NCI-H748 treated with DMSO at 0.1 percent for 48 hours (cell line): ENCODE measurements at places on chromosomes 7 and 10.

DNA sequence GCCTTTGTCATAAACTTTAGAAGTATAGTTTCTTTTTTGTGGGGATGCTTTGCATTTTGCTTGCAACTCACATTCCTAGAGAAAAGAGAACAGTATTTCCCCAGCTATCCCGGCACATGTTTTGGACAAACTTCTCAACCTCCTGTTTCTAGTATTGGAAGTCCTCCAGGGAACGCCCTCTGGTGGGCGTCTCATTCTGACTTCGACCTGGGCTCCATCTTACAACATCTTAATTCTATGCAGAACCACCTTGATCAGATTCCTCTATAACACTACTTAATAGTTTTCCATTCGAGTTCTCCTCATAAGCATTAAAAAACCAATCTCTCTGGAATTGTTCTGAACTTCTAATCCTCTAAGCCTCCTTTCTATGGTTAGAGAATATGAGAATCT is 139.5 kb upstream of the FZD8 start:
- no peak for DNase-seq

GRCh38 chr7:33645104-33645503 is 260.2 kb upstream of the BMPER start:
- no peak for DNase-seq

DNA sequence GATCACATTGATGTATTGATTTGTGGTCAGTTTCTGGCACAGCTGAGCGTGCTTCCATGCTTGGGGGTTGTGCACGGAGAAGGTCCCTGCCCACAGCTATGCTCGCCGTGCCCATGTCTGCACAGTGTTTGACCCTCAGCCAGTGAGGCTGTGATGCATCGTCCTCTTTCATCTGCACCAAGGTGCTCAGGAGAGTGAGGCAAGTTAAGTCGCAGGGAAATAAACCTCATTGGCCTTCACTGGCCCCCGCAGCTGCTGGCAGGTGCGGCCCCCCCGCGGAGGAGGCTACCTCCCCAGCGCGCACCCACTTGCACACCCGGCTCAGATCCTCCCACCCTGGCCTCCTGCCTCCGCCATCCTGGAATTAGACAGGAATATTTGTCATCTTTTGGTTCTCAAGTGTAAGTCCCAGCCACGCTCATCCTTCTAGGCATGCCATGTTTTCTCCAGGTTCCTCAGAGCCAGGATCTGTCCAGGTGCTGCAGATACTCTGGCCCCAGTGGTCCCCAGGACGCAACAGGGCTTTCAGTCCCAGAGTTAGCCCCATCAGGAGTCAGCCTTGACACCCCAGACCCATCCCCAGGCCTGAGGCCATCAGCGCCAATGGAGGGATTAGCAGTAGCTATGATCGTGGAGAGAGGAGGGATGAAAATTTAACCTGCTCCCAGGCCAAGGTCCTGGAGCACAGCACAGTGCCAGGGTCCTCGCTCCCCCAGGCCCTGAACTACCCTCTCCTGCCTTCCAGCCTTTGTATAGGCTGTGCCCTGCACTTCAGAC is 93.7 kb downstream of the OAT start:
- DNase-seq = no peak

DNA sequence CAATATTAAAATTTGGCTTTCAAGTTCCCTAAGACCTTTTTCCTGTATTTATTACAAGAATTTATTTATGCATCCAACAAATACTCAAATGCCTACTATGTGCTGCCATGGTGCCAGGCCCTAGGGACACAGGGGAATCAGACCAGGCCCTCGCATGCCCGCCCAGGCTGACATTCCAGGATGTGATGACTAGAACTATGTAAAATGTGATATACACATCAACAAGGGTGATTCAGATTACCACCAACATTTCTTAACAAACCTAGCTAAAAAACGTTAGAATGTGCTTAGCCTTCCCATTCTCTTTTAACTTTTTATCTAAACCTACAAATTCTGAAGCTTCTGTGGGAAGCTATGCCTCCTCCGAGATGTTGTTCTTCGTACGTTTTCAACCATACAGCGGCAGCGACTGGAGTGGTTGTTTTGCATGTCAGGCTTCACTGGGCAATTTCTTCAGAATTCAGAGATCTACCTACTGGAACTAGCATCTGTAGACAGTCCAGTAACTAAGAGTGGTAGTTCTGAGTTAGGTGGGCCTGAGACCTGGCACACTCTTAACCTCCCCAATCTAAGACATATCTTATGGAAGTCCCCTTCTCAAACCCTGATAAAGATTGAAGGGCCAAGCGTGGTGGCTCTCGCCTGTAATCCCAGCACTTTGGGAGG is 22.1 kb downstream of the GNA12 start:
- no peak for DNase-seq

- DNase-seq = no peak
Measured at GRCh38 chr7:151777495-151777880, 99.4 kb downstream of the PRKAG2 start.

DNA sequence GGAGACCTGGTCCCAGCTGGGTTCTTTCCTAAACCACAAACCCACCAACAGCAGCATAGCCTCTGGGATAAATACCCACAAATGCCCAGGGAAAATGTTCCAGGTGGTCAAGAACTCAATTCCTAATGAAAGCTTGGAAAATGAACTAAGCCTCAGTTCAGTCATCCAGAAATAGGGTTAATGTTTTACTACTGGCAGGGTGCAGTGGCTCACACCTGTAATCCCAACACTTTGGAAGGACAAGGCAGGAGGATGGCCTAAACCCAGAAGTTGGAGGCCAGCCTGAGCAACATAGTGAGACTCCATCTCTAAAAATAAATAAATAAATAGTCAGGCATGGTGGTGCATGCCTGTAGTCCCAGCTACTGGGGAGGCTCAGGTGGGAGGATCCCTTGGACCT is 82.2 kb downstream of the SVOPL start:
- DNase-seq = no peak

DNA sequence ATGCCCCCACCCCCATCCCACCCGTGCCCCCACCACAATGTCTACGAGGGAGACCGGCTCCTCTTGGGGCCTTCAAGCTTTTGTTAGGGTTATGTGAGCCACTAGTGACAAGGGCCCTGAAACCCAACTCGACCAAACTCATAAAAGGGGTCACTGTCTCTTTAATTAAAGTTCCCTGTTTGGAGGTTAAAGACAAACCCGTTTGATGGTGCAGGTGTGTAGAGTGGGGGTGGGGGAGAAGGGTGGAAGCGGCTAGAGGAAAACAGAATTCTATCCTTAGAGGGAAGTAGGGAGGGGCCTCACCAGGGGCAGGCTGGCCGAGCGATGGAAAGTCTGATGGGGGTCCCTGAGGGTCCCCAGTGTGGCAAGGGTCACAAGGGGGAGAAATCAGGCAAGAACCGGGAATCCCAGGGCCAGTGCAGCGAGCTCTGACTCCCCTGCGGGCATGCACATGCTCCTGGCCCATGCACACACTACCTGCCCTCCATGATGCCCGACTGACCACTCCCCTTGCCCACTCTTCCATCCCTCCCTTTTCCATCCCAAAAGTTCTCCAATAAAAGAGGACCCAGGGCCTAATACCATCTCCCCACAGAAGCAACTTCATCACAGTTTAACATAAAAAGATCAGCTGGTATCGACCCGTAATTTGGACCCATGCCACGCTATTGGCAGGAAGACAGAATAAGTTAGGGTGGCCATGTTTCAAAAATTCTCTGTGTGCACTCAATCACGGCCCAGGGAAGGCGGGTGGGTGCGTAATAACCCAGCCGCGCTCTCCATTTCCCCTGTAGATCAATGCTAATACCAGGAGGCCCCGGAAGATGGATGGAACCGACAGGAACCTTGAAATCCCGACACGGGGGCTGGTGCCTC is 35.9 kb upstream of the SLF2 start:
- no peak for DNase-seq

DNA sequence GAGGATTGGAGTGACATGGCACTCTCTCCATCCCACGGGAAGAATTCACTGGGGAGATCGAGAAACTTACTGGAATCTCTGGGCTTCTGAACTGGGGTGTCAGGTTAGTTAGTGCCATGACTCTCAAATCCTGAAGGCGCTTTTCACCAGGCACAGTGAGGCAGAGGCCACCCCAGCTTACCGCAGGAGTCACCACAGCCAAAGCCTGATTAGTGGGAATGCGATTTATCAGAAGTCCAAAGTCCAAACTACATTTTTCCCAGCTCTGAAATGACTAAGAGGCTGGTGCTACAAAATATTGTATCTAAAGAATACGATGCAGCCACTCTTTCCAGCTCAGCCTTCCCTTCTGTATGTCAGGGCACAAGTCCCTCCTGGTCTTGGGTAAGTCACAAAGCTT is 334.8 kb upstream of the SHH start:
- DNase-seq = no peak

- DNase-seq = no peak
Measured at GRCh38 chr10:56116684-56117083, 244.4 kb downstream of the ZWINT start.

DNA sequence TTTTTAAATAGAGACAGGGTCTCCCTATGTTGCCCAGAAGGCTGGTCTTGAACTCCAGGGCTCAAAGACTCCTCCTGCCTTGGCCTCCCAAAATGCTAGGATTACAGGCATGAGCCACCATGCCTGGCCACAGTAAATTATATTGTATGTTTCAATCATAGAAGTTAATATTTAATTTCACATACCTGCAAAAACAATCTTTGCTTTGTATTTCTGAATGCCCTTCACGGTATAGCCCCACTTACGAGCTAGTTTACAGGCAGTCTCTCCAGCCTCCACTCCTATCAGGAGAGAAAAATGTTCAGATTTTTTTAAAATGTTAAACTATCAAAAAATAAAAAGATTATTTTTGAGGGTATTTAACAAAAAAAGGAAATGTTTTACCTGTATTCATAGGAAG is 10.4 kb downstream of the OAT start:
- DNase-seq = no peak

DNA sequence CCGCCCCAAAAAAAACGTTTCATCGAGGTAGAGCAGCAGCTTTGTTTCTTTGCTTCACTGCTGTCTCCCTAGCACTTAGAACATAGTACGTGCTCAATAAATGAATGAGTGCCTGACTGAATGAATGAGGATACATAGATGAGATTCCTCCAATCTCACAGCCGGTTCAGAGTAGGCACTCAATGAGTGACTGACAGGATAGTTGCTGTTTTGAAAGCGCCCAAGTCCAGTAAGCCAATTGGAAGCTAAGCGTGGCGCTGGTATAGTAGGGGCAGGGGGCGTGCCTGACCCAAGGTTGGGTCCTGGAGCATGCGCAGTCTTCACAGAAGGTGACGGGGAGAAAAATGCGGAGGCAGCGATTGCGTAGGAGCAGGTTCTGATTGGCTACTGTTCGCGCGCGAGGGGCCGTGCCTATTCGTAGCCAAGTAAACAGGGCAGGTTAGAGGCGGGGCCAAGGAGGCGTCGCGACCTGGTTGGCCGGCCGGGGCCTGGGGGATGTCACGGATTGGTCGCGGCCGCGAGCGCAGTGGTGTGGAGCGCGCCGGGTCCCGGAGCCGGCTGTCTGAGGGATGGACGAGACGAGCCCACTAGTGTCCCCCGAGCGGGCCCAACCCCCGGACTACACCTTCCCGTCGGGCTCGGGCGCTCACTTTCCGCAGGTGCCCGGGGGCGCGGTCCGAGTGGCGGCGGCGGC is at the start of gene PI4K2A:
PI4K2A (plus strand) TSS at position 498 of the 694 bp plus-strand sequence; CDS start at position 570, 72 bp downstream.
- peak; percentile 92 for DNase-seq

- DNase-seq = no peak
Measured at GRCh38 chr7:112296432-112296831, 89.9 kb downstream of the ZNF277 start.

- DNase-seq = no peak
Measured at GRCh38 chr7:139915268-139915863, 86.3 kb downstream of the TBXAS1 start.

- no peak for DNase-seq
Measured at GRCh38 chr10:102309236-102309635, 63.9 kb downstream of the GBF1 start.

GRCh38 chr10:133196221-133196915 is 33.6 kb upstream of the UTF1 start:
- no peak for DNase-seq

DNA sequence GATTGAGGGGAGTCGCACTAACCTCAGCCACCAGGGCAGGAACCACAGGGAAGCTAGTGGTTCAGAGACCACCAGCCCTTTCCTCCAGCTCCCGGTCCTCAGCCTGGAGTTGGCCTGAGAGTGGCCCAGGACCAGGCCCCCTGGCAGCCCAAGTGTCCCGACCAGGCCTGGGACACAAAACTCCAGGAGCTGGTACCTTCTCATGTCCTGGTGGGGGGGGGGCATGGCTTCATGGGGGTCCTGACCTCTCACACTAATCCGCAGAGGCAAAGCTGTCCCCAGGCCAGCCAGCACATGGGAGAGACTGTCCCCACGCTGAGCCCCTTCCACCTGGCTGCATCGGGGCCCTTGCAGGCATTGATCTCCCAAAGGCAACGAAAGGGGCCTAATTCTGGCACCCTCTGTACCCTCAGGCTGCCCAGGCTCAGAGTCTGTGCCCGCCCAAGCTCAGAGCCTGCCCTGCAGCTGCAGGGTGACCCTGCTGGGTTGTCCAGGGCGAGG is 28.2 kb downstream of the GPRIN2 start:
- no peak for DNase-seq

- no peak for DNase-seq
Measured at GRCh38 chr10:133441780-133442179, 12.0 kb upstream of the SCART1 start.

DNA sequence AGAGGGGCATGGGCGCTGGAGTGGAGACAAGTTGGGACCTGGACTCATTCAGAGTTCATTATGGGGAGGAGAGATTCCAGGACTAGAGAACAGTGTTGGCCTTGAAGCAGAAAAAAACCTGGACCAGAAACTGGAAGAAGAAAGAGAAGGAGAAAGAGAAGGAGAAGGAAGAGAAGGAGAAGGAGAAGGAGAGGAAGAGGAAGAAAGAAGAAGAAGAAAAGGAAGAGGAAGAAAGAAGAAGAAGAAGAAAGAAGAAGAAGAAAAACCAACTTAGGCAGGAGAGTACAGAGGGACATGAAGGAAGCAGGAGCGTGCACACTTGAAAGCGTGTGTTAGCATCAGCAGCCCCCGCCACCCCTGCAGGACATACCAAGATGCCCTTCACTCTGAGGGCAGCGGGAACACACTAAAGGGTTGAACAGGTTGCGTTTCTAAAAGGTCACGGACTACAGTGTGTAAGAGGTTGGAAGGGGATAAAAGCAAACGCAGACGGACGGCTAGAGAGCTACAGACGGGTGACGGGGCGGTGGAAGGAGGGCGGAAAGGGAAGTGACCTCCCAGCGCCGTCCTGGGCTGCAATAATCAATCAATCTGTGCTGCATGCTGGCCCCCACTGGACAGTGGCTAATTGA is 95.3 kb downstream of the SEC61G start:
- no peak for DNase-seq

DNA sequence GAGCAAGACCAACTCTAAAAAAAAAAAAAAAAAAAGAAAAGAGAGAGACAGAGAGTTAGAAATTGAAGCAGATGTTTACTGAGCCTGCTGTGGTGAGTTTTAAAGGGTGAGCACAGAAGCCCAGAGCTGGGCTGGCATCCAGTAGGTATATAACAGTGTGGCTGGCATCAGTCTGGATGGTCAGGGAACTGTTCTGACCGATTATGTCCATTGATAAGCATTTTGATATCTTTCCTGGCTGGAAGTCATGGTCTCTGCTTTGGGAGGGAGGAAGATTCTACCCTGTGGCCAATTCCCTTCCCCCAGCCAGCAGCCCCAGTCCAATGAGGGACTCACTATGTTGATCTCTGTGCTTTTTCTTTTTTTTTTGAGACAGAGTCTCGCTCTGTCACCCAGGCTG is 65.2 kb upstream of the PODXL start:
- no peak for DNase-seq

GRCh38 chr7:94414481-94414880 is 19.8 kb downstream of the COL1A2 start:
- DNase-seq = peak; percentile 30
